Stimulated activated CD4-positive, alpha-beta T cell treated with anti-CD3 and anti-CD28 coated beads, Interleukin-1b, Interleukin-23, amount 100 ng/mL, for 1 hour (primary cell): ENCODE measurements at places on chromosomes 2 and 18.

DNA sequence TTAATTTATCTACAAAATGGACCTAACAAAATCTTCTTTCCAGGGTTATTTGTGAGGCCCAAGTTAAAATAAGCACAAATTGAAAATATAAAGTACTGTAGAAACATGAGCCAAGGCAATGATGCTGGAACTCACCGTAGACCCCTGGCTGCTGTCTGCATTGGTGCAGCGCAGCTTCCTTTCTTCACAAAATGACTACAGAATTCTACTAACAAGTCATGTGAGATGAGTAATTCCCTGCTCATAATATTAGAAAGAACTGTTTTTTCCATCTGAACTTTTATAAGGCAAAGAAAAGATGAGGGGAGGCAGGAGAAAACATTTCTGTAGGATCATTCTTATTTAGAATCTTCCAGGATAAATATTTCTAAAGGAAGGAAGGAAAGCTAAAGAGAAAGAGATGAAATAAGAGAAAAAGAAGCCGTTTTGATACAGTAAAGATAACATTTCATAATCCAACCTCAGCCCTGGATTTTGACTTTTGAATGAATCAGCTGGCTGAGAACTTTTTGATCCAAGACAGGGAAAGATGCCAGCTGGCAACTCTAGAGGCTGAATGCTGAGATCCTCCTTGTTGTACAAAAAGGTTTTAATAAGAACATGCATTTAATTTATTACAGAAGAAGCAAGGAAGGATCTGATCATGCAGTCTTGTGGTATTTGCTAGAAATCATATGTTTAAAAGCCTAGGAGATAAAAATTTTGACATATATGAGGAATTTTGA lies 183.9 kb upstream of the KLHL14 start:
- no peak for DNase-seq

GRCh38 chr2:43180897-43181296 lies 45.5 kb downstream of the ZFP36L2 start:
- no peak for DNase-seq

- no peak for DNase-seq
Observed at GRCh38 chr18:60024345-60024744, 124.5 kb downstream of the PMAIP1 start.

DNA sequence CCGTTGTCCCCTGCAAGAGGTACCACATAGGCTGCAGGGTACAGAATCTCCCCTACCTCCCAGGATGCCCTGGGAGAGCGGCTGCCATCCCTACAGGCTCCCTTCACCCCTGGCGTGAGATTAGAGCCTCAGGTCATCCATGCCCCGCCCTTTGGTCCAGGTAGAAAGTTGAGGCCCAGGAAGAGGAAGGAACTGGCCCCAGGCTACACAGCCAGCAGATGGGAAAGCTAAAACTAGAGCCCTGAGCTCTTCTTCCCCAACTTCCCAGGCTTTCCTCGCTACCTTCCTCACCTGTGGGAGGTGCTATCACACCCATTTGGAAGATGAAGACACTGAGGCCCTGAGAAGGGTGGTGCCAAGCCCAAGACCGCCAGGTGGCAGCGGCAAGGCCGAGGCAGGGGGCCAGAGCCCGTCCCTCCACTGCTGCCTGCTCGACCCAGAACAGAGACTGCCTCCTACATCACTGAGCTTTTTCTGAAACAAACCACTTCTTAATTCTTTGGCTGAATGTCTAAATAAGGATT lies 25.8 kb downstream of the CIB4 start:
- no peak for DNase-seq

- no peak for DNase-seq
Observed at GRCh38 chr2:105431367-105432043, 32.7 kb upstream of the FHL2 start.

DNA sequence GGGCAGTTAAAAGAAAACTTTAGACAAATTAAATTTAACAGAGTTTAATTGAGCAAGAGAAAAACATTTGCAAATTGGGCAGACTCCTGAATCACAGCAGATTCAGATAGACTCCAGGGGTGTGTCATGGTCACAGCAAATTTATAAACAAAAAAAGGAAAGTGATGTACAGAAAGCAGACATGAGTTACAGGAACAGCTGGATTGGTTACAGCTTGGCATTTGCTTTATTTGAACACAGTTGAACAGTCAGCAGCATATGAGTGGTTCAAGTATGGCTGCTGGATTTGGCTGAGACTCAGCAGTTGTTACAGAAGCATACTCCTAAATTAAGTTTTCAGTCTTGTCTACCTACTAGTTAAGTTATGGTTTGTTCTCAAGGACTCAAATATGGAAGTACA lies 82.3 kb upstream of the NYAP2 start:
- DNase-seq, result no peak

GRCh38 chr18:35756506-35757117 lies 175.1 kb downstream of the GALNT1 start:
- DNase-seq, result peak; percentile 4

DNA sequence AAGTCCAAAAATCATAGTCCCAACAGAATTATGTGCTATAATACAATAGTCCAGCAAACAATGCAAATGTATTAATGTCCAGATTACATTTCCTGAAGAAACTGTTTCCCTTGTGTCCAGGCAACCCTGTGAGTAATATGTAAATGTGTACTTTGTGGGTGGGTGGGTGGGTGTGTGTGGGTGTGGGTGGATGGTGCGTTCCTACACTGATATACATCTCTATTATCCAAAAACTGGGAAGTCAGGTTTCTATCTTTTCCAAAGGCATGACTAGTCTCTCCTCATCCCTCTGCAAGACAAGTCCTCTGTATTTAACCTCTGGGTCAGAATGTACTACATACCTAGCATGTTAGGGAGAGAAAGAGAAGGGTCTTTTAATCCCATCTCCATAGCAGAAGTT lies 71.6 kb downstream of the LNPK start:
- no peak for DNase-seq

DNA sequence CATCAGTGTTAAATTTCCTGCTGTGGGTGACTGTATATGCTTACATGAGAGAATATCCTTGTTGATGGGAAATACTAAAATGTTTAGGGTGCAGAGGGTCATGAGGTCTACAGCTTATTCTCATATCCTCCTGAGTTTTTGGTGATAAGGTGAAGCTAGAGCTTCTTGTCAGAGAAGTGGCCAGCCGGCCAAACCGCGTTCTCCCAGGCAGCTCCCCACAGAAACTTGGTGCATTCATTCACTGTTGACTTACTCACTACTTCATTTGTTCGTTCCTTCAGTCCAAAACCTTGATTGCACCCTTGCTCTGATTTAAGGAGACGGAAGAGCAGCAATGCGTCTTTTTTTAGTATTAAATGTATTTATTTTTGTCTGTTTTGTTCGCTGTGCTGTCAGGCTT lies 8.7 kb downstream of the SNED1 start:
- DNase-seq, result no peak

- DNase-seq, result no peak
Observed at GRCh38 chr18:69387186-69387585, 13.5 kb upstream of the DOK6 start.

- DNase-seq, result no peak
Observed at GRCh38 chr2:60483401-60483800, 70.1 kb downstream of the BCL11A start.

DNA sequence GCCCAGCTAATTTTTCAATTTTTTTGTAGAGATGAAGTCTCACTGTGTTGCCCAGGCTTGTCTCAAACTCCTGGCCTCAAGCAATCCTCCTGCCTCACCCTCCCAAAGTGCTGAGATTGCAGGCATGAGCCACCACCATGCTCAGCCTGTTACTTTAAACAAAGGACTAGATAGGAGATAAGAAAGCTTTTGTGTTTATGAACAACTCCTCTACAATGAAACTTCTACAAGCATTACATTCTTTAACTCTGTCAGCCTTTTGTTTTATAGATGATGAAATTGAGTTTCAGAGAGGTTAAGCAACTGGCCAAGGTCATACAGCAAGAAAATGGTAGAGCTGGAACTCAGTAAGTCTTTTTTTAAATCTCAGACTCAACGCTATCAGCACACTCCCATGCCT lies 22.7 kb downstream of the ALPK2 start:
- DNase-seq, result no peak

DNA sequence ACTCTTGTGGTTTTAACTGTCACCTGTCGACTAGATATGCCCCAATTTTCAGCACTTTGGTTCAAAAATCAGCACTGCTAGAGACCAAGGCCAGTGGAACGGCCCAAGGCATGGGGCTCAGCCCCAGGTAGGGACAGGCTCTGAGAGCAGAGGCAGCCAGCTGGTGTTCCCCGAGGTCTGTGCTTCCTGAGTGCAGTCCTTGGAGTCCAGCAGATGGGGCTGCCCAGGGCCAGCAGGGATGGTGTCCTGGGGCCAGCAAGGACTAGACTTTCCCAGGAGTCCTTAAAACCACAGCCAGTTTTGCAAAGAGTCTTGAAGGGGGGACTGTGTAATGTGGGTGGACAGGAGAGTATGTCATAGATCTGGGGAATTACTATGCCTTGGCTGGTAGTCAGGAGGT lies 56.3 kb downstream of the POMC start:
- DNase-seq, result no peak

GRCh38 chr2:204654669-204655068 lies 109.4 kb downstream of the PARD3B start:
- no peak for DNase-seq

DNA sequence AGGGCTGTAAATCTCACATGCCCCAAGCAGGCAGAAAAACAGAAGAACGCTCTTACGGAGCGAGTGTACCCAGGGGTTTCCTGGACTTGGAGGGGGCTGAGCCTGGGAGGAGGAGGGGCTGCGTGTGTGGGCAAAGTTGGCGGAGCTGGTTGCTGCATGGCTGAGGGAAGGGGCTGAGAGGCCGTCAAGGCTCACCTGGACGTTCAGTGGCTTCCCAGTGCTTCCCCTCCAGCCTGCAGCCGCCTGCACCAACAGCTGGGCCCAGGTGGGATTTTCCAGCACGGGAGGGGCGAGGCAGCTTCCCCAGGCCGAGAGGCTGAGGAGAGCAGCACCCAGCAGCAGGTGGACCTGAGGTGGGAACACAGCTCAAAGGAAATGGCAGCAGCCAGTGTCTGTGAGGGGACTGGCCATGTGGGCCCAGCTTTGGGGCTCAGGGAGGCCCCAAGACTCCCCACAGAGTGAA lies 70.6 kb upstream of the CTDP1 start:
- DNase-seq, result no peak

DNA sequence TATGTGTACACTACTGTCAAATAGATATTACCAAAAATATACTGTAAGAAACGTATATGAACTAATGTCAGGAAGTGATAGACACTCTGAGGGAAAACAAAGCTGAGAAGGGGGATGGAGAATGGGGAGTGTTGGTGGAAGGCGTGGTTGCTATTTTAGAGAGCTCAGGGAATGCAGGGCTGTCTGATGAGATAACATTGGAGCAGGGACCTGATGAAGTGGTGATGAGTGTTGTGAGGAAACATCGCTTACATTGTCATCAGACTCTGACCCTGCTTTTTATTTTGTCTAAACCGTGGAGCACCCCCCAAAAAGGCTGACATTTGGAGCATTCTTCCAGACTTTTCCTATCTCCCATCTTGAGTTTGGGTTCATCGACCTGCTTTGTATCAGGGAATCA lies 194.7 kb downstream of the LTBP1 start:
- DNase-seq, result no peak

DNA sequence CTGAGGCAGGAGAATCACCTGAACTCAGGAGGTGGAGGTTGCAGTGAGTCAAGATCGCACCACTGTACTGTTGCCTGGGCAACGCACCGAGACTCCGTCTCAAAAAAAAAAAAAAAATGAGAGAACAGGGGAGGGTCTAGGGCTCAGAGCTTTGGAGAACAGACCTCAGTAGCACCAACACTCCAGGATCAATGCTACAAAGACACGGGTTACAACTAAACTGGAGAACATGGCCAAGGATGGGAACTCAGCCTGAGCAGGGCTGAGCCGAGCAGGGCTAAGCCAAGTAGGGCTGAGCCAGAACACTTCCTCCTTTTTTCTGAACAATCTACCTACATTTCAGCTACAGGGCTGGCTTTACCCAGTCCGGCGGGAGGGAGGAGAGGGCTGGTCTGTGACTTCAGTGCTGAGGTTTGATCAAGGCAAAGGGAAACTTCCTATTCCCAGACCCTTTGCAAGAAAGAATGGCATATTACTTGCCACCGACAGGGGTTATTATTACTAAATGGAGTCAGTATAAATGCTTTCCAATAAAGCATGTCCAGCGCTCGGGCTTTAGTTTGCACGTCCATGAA lies 2.9 kb upstream of the CASP8 start:
- DNase-seq, result no peak

DNA sequence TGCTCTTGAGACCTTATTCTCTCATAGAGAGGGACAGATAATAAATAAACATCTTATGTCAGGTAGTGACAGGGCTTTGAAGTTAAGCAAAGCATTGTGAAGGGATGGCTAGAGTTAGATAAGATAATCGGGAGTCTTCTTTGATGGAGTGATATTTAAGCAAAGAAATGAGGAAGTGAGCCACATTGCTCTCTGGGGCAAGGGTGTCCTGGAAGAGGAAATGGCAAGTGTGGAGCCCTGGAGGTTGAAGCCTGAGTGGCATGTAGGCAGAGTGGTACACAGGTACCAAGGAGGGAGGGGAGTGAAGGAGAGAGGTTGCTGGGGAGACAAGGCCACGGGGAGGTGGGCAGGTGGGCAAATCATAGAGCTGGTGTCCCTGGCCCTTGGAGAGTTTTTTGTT lies 110.2 kb downstream of the CTAGE1 start:
- DNase-seq, result no peak

DNA sequence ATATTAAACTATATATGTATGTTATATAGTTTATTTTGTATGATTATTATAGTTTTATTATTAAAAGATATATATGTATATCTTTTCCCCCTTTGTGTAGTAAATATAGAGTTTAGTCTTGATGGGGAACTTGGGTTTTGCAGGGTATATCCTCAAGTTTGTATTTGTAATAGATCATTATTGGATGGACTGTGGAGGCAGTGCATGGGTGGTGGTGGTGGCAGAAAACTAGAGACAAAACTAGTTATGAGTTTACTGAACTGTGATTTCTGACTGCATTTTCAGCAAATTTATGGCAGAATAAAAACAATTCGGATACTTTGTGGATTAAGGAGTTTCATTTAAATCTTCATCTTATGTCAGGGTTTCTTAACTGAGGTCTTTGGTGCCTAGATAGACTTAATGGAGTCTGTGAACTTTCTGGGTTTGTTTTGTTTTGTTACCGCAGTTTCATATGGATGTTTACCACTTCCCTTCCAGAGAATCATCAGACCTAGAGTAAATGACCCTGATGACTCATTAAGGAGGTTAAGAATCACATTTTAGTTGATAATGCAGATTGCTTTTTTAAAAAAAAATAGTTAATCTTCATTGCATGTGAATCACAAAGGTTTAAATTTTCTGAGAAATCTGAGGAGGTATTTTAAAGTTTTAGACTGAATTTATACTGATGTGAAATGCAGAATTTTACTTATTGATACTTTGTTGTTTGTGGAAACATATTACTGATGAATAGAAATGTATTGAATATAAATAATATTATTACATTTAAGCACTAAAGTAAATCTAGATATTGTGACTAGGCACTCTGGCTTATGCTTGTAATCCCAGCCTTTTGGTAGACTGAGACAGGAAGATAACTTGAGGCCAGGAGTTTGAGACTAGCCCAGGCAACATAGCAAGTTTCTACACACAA lies 14.5 kb downstream of the EPC2 start:
- DNase-seq, result no peak

- DNase-seq, result no peak
Observed at GRCh38 chr2:164061129-164061746, 325.4 kb upstream of the FIGN start.
